NCI-H69 (cell line): ENCODE measurements at places on chromosomes 16 and 17.

DNA sequence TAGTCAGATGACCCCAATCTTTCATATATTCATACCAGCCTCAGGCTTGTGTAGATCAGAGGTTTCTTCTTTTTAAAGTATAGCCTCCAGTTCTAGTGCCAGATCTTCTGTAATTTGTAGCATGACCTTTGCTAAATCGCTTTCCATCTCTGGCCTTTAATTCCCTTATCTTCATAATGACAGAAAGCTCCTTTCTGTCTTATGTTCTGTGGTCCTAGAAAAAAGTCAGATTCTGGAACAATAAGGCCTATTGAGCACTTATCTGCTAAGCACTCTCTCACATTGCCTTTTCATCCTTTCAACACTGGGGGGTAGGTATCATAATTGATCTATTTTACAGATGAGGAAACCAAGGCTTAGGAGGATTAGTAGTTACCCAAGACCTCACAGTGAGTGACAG is 9.2 kb downstream of the CCL16 start:
- no peak for DNase-seq

DNA sequence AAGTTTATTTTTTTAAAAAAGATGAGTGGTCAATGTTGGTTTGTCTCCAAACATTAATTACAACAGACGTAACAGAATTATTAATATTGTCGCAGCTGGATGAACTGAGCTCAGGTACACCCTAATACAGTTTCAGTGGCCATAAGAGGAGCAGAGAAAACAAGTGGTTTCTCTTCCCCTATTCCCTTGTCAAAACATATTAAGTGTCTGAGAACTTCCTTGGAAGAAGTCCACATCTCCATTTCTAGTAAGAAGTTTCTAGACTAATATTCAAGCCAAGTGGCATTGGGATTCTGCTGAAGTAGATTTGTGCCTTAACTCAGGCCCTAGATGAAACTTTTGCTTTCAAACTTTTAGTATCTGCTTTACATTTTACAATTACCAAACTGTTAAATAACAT is 47.7 kb downstream of the GNA13 start:
- no peak for DNase-seq

DNA sequence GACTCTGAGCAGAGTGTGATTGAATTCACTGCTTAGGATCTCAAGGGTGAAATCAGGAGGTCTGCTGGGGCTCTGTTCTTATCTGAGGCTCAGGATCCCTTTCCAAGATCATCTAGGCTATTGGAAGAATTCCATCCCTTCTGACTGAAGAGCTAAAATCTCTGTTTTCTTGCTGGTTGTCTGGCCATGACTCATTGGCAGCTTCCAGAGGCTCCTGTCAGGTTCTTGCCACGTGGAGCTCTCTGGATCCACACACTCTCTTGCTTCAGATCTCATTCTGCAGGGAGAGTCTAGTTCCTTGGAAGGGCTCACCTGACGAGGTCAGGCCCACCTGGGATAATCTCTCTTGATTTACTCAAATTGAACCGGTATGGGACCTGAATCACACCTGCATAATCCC is 930.7 kb downstream of the CDH8 start:
- DNase-seq: no peak

GRCh38 chr17:66695098-66695497 is 139.8 kb upstream of the CACNG5 start:
- DNase-seq: no peak

GRCh38 chr17:81966343-81967243 is 5.6 kb upstream of the NOTUM start:
- DNase-seq: peak; percentile 82

- peak; percentile 42 for DNase-seq
These were observed 15.2 kb downstream of the ZFHX3 start for GRCh38 chr16:73032541-73033270.

DNA sequence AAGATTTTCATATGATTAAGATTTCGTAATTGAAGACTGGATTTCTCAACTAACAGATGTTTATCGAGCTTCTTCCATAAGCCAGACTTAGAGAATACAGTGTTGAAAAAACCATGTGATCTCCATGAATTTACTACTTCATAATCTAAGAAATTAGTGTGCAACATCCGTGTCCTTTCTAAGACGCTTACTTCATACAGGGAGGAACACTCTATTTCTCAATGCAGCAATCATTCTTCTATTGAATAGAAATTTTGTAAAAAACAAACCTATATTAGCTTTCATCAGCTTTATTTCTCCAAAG is 946.3 kb downstream of the KCNJ2 start:
- no peak for DNase-seq

DNA sequence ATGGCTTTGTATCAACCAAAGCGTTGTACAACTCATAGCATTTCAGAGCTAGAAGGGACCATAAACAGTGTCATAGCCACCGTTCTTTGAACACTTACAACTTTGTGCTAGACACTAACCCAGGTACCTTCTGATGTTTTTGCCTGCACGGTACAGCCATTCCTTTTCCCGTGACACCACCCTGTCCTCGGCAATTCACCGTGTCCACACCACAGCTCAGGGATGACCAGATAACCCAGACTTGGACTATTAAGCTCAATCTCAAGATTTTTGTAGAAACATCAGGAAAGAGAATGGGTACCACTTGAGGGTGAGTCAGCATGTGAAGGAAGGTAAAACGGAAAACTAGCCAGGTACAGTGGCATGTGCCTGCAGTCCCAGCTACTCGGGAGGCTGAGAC is 9.8 kb upstream of the CBFB start:
- DNase-seq: no peak

DNA sequence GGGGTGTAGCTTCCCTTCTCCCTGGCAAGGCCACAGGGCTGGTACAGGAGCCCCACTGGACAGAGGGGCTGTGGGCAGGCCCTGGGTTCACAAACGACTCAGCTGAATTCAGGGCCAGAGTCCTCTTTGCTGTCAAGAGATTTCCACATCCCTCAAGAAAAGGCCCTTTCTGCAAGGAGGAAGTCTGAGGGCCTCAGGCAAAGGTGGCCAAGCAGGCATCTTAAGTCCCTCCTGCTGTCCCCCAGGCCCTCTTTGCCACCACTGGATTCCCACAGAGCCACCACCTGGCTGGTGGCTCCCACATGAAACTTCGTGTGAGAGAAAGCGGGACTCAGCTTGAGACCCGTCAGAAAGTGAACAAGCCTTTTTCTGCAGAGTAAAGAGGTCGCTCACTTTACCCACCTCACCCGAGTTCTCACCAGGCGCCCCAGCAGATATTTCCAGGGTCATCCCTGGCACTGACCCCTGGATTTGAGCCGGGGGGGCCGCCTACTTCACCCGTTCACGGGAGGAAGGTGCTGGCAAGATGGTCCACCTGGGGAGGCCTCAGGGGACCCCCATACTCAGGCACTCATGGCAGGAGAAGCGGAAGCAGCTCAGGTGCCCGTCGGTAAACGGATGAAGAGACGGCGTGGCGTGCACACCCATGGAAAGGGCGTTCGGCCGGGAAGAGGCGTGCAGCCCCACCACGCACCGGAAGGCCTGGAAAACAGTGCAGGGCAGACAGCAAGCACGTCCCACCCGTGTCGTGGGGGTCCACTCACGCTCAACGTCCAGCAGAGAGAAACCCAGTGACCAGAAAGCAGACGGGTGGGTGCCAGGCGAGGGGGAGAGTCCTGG is 3.6 kb downstream of the RNF166 start:
- no peak for DNase-seq

DNA sequence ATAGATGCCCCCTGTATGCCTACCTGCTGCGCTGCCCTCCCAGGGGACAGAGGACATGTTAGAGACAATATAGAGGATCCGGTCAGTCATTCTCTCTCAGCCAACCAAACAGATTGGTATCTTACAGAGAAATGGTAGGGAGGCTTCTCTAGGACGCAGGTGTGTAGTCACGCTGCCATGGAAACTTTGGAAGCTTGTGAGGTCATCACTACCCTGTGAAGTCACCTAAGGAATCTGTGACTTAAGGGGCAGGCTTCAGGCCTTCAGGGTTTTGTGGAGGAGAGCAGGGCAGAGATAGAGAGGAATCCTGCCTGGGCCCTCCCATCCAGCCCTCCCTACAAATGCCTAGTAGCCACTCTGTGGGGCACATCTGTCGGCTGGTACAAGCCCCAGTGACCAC is at the start of gene DPEP2NB:
Gene DPEP2NB (minus strand): TSS at position 231 of the 400 bp plus-strand sequence. CDS start 141 bp downstream, at position 90.
- no peak for DNase-seq
